ENCODE measurements at places on chromosomes 16 and 17. TPM values are rescaled to one million over a fixed set of nuclear protein-coding genes. Genes with fewer than 3 reads are reported as not detected.

DNA sequence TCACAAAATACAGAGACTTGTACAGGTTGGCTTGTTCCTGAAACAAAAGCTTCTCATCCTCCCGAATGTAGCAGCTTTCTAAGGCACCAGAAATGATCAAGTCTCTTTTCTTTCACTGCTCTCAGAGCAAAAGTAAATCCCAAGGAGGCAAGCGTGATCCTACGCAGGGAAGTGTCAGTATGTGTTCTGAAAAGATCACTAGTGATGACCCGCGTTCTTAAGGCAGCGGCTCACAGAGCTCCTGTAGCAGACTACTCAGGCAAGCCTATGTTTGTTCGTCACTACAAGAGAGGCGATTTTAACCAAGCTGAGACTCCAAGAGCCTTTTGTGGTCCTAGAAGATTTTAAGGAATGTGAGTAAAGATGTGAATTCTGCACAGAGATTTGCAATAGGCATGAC is 34.5 kb downstream of the WIPI1 start:
- DNase-seq: no peak

DNA sequence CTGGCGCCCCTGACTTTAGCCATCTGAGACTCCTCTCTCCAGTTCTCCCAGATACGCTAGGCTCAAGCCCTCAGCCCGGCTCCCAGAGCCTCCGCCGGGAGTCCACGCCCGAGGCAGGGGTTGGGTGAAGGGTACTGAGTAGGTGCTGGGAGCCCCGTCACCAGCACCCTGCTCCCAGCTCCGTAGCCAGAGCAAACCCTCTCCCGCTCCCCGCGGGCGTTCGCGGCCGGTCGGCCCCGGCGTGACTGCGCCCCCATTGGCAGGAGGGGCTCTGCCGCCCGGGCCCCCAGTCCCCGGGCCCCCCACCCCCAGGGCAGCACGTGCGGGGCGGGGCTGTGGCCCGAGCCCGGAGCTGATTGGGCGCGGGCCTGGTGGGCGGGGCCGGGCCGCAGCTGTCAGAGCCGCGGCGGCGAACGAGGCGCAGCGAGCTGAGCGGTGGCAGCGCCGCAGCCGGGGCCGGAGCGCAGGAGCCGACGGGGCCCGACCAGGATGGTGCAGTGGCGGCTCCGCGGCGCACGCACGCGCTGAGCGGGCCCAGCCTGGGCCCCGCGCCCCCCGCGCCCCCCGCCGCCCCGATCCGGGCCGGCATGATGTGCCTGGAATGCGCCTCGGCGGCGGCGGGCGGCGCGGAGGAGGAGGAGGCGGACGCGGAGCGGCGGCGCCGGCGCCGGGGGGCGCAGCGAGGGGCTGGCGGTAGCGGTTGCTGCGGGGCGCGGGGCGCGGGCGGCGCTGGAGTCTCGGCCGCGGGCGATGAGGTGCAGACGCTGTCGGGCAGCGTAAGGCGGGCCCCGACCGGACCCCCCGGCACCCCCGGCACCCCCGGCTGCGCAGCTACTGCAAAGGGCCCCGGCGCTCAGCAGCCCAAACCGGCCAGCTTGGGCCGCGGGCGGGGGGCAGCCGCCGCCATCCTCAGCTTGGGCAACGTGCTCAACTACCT is at the start of gene SPNS2:
Gene SPNS2 (plus strand): TSS at position 421 of the 937 bp plus-strand sequence. CDS start 167 bp downstream, at position 588.
- DNase-seq: peak; percentile 19

DNA sequence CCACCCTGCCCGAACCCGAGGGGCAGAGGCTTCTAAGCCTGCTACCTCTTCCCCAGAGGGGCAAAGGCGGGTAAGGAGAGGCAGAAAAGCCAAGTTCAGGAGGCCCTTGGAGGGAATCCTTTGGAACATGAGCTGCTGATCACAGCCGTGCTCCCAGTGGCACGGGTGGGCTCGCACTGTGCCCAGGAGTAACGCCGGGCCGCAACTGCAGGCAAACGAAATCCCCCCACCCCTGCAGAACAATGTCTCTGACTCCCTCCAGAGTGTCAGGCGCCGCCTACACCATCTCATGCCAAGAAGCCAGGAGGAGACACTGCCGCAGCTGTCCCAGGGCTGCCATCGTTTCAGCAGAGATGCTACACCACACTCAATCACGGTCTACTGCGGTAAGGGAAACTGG is 8.9 kb downstream of the P4HB start:
- DNase-seq: no peak

DNA sequence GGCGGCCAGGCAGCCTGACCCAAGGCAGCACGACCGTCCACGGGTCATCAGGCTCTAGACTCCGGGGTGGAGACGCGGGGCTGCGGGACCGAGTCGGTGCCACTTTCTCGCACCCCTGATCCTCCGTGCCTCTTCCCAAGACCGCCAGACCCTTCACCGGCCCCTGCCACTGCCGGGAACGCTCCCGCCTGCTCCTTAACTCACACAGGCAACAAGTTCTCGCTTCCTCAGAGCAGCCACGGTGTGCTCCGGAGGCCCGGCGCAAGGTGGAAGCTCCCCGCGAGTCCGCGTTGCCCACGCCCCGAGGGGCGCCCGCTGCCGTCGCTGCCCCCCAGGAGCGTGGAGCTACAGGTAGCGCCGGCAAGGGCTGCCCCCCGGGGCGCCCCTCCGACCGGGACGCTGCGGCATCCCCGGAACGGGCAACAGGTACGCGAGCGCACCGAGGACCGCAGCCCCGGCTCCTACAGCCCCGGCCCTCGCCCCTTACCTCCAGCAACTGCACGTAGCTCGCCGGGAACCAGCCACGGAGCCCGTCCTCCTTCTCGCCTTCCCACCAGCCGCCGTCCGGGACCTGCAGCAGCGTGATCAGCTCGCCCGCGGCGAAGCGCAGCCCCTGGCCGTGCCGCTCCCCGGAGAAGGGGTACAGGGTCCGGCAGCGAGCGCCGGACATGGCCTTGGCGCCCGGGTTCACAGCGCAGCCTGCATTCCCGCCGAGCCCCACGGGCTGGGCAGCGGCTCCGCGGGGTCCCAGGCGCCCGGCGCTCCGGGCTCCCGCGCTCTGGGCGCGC is 491 bp downstream of the GAS7 start:
- DNase-seq: no peak

- DNase-seq: peak; percentile 82
Measured at GRCh38 chr16:84718-85406, 6.8 kb downstream of the MPG start.

DNA sequence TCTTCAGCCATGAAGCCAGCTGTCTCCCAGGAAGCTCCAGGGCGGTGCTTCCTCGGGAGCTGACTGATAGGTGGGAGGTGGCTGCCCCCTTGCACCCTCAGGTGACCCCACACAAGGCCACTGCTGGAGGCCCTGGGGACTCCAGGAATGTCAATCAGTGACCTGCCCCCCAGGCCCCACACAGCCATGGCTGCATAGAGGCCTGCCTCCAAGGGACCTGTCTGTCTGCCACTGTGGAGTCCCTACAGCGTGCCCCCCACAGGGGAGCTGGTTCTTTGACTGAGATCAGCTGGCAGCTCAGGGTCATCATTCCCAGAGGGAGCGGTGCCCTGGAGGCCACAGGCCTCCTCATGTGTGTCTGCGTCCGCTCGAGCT is 14.1 kb downstream of the STH start:
- no peak for DNase-seq

Gene ZG16
- not detected for total RNA-seq

DNA sequence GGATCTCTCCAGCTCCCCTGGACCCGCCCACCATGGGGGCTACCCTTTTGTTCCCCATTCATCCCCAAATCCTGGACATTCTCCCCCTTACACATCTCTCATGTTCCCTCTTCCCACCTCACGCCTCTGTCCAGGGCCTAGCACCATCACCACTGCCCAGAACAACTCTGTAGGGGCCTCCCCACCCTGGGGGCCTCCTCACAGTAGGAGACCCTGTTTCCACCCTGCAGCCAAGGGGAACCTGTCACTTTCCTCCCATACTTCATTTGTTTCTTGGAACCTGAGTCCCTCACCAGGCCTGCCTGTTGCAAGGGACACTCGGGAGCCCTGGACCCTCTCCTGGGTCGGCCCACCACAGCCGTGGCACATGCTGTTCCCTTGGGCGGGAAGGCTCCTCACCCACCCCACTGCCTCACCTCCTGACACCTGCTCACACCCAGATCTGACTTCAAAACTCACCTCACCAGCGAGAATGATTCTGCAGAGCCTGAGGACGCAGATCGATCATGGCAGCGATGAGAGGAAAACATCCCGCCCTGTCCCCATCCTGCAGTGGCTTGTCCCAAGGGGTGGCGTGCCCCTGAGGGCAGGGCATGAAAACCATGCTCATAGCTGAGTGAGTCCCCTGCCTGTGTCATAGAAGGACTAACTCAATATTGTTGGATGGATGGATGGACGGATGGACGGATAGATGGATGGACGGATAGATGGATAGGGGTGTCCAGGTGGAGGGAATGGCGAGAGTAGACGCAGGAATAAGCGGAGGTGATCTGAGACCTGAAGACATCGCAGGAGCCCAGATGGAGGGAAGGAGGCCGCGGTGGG is 6.8 kb upstream of the RASD1 start:
- no peak for DNase-seq

DNA sequence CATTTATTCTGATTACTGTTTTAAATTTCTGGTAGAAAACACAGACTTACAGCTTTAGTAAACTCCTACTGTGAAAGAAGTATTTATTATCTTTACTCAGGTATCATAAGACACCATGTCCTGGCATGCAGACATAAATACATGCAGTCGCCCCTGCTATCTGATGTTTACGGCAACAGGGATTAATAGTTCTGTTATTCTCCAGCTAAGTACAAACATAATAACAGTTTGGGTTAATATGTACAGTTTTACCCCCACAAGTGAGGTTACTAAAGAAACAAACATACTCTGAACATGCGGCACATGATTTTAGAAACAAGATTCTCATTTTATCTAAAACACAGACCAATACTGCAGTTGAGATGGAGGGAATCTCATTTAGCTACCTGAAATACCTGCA is 170.8 kb downstream of the ABCA8 start:
- no peak for DNase-seq

GRCh38 chr16:22386976-22387375 is 12.6 kb upstream of the CDR2 start:
- peak; percentile 67 for DNase-seq

DNA sequence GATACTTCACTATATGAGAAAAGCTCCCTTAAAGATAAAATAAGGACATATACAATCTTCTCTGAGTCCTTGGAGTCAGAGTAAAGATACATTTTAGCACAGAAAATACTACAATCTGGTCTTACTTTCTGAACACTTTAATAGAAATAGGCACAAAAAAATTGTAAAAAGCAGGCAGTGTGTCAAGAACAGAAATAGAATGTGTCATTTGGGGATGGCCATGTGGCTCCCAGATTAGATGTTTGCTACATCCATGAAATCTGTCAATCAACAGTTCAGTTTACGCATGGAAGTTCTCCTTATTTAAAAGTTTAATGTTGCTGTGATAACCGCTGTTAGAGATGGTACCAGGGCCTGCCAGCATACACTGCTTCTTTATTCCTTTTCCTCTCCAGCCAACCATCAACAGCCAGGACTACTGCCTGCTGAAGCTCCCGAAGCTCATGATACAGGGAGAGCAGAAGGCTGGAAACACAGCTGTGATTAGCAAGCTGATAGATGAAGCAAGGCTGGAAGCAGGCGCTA is 278.5 kb downstream of the CEP112 start:
- DNase-seq: no peak

DNA sequence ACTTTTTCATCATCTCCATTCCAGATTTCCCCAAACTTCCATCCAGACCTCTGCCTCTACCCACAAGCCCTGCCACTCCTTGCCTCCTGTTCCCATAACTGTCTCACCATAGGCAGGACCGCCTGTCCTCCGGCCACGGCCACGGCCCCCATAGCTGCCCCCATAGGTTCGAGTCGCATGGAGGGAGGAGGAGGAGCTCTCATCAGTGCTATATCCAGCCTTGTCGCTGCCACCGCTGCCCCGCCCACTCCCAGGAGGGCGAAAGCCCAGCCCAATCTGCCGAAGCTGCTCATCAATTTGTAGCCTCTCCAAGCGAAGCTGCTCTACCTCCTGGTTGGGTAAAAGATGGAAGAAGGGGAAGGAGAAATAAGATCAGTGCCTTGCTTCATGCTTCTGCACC is 3.4 kb upstream of the SOX15 start:
- no peak for DNase-seq

GRCh38 chr16:4915226-4915761 is 21.7 kb downstream of the PPL start:
- peak; percentile 34 for DNase-seq
